Stimulated activated CD8-positive, alpha-beta memory T cell treated with anti-CD3 and anti-CD28 coated beads, Interleukin-2, amount 100 ng/mL, for 1 hour (primary cell): ENCODE measurements at places on chromosomes 1 and 21.
A peak's percentile ranks its signal among the peaks of the same experiment; 100 is the strongest.

GRCh38 chr1:43832255-43832654 is 101.3 kb upstream of the ARTN start:
- no peak for DNase-seq

- DNase-seq = no peak
Observed at GRCh38 chr1:216749232-216749631, 26.0 kb upstream of the ESRRG start.

GRCh38 chr1:154220970-154221277 is 169 bp downstream of the UBAP2L start:
- no peak for DNase-seq

DNA sequence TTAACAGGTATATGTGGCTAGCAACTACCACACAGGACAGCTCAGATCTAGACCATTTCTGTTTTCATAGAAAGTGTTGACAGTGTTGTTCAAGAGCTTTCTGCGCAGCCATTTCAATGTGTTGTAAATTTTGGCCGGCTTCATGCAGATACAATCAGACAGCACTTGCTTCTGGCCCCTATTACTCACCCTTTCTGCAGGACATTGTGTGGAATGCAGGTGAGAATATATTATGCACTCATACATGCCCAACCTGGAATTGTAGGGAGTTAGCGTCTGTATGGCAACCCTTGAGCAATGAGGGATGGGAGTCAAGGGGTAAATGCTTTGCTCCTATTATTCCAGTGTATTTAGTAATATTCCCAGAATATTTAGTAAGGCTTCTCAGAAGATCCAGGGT is 180.9 kb upstream of the PLXNA2 start:
- no peak for DNase-seq

GRCh38 chr21:26964170-26964778 is 2.6 kb downstream of the ADAMTS5 start:
- no peak for DNase-seq

DNA sequence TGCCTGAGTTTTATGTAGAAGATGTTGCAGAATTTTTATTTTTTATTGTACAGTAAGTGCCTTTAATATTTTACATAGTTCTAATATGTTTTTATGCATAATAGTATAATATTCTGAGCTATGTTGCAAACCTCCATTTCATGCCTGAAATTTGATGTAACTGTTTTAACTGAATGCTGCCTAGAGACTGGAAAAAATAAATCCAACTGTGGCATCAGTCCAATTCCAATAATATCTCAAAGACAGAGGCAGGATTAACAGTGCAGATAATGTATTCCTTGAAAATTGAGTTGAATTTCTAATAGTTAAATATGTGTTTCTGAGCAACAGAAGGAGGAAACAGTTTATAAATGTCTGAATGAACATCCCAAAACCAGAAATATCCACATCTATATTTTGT is 61.1 kb upstream of the KIF1B start:
- DNase-seq = no peak

- DNase-seq = no peak
Observed at GRCh38 chr1:16248007-16248436, 11.0 kb upstream of the CPLANE2 start.

- DNase-seq = no peak
Observed at GRCh38 chr1:2962946-2963345, 58.3 kb upstream of the ACTRT2 start.

DNA sequence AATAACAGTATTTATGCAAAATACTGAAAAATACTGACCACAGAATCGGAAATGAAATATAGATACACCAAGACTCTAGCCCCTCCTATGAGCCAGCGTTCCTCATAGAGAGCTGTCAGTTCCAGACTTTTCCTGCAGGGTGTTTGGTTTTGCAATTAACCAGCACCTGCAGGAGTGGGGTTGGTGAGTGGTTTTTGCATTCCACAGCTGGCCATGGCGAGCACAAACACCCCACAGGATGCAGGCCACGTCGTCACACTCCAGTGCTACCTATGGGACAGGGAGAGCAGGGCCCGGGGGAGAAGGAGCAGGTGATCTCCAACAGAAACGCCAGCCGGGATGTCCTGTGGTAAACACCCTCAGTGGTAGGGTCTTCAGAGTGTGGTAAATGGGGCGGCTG is 94.1 kb downstream of the ERG start:
- DNase-seq = no peak

DNA sequence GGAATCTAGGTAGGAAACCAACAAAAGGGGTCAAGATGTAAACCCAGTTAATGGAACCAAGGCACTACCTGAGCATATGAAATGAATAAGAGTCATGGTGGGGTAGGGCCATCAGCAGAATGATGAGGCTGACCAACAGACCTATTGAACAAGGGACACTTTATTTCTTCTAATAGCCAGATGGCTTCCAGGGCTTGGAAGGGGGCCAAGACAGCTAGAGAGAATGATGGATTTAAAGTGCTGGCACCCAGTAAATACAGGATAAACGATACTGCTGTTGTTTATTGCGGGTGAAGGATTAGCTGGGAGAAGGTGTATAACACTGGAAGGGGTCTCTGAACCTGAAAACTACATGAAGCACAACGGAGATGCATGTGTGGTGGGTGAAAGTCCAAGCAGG is 15.6 kb downstream of the DDAH1 start:
- no peak for DNase-seq

DNA sequence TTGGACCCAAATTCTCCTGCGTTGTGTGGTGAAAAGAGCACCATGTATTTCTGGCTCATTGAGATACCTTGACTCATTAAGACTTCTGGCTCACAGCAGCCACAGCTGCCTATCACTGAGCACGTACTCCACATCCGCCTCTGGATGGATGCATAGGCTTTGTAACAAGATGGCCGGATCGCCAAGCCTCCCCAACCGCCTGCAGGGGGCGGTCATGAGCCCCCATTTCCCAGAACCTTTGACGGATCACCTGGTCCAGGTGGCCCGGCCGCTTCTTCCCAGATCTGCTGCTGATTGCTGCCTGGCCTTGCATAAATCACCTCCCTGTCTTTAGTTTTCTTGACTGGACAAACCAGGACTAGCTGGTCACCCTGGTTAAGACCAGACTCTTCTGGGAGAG is 156.5 kb upstream of the KLHDC7A start:
- DNase-seq = no peak

DNA sequence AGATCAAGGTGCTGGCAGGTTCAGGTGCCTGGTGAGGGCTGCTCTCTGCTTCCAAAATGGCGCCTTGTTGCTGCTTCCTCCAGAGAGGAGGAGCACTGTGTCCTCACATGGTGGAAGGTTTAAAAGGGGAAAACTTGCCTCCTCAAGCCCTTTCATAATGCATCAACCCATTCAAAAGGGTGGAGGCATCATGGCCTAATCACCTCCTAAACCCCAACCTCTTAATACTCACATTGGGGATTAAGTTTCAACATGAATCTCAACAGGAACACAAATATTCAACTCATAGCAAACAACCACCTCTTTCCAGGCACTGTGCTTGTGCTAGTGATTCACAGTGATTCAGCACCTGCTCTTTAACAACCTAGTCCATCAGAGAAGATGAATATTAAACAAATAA is 4.2 kb downstream of the S100A12 start:
- DNase-seq = no peak

GRCh38 chr1:157178490-157178889 is 40.3 kb upstream of the ETV3 start:
- DNase-seq = no peak

DNA sequence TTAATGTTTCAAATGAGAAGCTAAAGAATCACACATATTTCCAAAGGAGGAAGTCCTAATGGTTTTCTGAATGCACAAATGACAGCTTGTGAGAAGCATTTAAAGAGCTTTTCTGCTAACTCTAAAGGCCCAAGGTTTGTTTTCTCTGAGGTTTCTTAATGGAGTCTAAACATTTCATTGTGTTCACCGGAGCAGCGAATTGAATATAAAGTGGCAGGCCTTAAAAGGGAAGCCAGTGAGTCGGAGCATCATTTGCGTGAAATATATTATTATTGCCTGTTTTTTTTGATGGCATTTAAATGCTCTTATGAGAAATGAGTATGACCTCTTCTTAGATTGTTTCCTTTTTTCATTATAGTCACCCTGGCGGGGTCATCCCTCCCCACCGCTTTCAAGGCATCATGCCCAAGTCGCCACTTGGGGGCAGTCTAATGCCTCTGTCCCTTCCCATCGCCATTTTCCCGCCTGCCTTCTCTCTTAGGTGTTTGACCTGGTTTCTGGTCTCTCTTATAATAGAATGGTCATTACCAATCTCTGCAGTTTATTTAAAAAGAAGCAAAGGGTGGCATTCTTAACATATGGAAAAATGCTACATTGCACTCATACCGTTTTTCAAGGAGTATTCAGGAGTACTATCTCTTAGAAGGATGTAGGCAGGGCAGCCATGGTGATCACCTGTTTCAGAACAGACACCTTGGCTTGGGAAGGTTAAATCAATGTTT is 25.3 kb upstream of the OVAAL start:
- DNase-seq = peak; percentile 17

GRCh38 chr1:35726450-35727433 is 8.1 kb upstream of the C1orf216 start:
- DNase-seq = peak; percentile 30

DNA sequence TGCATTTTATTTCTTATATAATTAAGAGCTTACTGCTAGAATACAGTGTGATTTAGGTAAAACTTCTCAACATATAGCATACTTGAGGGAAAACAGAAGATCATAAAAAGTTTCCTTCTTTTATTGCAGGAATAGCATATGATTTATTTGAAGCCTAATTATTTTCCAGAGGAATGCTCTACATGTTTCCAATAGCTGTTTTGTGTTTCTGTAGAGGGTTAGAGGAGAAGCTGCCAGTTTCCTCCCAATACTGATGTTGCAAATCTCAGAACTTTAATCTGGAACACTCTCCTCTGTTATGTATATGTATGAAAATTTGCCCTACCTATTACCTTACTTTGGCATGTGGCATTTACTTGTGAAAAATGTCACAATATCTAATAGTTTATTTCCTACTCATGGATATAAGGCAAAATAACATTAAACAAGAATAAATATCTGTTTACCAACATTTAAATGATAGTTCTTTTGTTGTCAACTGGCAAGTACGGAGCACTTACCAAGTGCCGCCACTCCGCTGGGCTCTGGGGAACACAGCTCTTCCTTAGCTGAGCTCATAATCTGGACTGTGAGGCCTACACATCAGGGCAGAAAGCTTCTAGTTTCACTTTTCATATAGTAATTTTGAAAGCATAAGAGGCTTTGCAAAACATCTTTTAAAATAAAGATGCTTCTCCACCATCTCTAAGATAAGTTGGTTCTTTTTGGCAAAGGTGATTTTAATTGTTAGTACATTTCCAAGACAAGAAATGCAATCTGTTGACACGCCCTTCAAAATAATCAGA is 239.8 kb upstream of the C1orf105 start:
- no peak for DNase-seq

DNA sequence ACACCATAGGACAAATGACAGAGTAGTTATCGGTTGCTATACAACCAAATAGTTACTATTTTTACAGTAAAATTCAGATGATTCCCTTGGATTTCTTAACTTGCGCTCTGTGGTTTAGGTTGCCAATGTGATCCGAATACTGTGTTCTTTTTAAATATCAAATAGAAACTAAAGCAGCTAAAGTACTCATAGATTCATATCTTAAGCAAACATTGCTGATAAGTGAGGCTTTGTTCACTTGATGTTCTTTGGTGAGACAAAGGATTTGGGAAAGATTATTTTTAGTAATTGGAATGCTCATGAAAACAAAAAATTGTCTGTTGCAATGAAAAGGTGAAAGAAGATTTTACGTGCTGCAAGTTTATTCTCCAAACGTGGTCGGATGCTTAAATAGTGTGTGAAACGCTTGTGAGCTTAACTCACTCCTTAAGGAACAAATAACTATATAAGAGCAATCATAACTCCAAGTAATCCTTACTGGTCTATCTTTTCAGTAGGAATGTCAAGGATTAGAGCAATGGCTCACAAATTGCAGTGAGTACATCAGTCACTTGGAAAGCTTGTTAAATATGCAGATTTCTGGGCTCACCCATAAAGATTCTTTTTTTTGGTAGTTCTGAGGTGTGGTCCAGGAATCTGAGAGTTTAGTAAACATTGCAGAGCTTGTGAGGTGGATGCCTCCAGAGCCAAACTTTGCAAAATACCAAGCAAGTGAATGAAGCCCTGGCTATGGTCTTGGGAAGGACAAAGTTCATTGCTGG is 31.8 kb upstream of the PDC start:
- no peak for DNase-seq

DNA sequence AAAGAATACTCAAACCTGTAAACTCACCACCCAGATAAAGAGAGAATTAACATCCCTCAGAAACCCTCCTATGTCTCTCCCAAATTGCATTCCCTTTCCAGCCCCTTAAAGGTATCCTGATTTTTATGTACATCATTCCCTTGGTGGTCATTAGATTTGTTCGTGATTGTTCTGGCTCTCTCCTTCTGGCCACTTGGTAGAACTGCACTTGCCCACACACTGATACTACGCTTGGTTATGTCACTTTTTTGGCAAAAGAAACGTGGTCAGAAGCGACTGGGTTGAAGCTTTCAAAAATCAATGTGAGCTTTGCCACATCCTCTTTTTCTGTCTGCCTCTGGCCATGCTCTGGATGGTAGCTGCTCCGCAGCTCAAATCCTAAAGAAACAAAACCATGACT is 76.3 kb downstream of the KRTAP19-8 start:
- DNase-seq = no peak

GRCh38 chr1:175168782-175169181 is 23.8 kb downstream of the KIAA0040 start:
- no peak for DNase-seq

DNA sequence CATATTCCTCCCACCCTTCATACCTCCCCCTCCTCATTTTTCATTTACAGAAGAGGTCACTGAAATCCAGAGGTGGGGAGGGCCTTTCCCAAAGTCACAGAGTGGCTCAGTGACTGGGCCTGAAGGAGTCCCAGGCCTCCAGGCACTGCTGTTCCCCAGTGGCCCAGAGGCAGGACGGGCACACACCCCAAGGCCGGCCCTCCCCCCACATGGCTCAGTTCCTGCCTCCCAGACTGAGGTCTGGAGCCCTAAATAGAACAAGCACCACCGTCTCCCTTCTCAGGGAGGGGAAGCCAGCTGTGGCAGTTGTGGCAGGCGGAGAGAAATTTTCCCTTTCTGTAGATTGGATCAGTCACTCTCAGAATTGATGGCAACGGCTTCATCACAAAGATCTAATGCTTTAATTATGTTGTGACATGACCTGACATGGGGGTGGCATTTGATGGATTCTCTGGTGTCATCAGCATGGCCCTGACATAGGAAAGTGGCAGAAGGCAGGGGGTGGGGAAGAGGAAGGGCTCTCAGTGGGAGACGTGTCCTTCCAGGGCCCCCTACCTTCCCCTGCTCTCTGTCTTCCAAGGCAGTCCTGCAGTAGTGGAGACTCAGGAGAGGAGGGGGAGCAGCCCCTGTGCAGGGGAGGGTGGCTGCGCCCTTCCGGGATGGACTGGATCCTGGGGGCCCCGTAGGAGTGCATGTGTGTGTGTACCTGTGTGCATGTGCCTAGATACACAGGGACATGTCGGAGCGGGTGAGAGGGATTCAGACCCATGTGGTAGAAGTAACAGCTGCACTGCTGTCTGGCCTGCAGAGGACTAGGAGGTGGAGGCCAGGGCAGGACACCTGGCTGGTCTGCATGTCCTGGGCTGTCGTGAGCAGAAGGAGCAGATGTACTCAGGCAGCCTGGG is 41.2 kb upstream of the FOXO6 start:
- DNase-seq = no peak

GRCh38 chr1:2381741-2382620 is 9.4 kb downstream of the MORN1 start:
- peak; percentile 68 for DNase-seq

- no peak for DNase-seq
Observed at GRCh38 chr1:154141240-154141639, 13.6 kb downstream of the NUP210L start.

GRCh38 chr1:9589144-9589718 is 520 bp downstream of the TMEM201 start:
- no peak for DNase-seq
